ENCODE measurements at places on chromosomes 6 and 20.

- no peak for DNase-seq
Measured at GRCh38 chr20:47317127-47317895, 39.2 kb downstream of the ZMYND8 start.

DNA sequence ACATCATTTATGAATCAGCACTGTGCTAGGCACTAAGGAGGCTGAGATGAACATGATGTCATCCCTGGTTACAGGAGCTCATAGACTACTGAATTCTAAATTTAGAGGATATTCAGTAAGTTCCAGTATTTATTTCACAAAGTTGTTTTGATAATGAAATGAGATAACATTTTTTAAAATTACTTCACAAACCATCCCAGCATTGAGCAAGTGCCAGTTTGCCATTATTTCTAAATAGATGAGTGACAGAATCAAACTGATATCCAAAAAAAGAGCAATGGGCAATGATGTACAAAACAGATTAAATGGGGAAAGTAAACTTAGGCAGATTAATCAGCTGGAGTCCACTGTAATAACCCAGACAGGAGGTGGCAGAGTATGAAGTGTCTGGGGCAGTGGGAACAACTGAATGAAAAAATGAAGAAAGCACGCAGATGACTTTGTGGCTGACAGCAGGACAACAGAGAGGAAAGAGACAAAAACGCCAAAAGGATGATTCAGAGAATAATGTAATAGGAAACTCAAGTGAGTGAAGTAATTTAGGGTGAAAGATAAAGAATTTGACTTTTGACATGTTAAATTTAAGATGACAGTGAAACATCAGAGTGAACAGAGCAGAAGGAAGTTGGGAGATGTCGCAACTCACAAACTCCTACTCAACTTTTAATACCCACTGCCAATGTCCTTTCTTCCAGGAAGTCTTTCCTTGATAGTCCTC lies 70.2 kb downstream of the RCAN2 start:
- no peak for DNase-seq

DNA sequence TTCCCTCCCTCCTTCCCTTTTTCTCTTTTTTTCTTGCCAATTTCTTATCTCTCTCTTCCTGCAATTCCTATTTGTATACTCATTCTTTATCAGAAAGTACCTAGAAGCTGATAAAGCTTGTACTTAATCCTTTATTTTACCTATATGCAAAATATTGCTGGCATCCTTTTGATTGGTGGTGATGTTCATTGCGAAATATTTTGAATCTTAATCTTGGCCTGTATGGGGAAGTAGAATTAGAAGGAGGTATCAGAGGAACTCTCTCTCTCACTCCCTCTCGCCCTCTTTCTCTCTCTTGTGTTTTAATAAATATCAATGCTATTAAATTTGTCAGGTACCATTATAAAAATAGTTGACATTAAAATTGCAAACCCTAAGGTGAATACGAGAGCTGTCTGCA lies 52.8 kb downstream of the UST start:
- no peak for DNase-seq

- no peak for DNase-seq
Measured at GRCh38 chr20:37853823-37854375, 49.0 kb upstream of the VSTM2L start.

DNA sequence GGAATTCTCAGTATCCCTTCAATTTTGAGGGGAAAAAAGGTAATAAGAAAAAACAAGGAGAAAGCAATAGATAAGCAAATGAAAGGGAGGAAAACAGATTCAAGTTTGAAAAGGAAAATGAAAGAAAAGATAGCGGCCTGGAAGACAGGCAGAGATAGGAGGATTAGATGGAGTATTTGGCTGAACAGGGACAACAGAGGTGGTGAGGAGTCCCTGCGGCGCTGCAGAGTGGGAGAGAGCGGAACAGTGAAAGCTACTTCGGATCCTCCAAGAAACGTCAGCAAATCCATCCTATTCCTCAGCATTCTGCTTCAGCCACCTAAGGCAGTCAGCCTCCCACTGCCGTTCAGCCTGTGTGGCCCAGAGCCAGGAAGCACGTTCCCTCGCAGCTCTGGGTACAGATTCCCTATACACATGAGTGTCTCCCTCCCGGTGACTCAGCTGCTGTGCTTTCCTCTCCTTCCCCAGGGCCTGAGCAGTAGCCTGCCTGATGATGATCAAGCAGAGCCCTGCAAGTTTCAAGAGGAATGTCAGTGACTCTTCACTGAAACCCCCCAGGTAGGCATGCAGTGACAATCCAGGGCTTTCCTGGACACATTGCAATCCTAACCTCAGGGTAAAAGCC lies 43.4 kb upstream of the CDYL start:
- peak; percentile 51 for DNase-seq

- DNase-seq = no peak
Measured at GRCh38 chr20:33677991-33678702, 3.9 kb upstream of the NECAB3 start.

GRCh38 chr20:32207626-32208498 lies at the start of the genes PLAGL2 and POFUT1:
Gene PLAGL2, minus strand, starts transcription at chr20:32207743. Its CDS starts 5,565 bp downstream, at chr20:32202178.
Gene POFUT1, plus strand, starts transcription at chr20:32207880. Its CDS starts 62 bp downstream, at chr20:32207942.
- DNase-seq = peak; percentile 89

DNA sequence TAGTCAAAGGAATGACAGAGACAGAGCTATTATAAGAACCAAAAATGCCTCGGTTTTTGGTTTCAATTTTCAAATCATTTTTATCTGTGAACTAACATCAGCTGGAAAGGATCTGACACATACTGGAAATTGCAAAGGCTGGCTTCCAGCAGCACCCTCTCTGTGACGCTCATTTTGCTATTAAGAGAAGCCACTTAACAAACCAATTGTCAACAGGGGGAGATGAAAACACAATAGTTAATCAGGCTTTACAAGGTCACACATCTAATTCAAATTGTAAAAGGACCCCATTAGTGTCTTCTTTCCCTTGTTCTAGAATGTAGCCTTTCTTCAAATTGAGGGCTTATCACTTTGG lies 160.5 kb downstream of the TFAP2B start:
- no peak for DNase-seq

Measured in H1 (cell line).